ENCODE measurements at places on chromosomes 6 and 20.

DNA sequence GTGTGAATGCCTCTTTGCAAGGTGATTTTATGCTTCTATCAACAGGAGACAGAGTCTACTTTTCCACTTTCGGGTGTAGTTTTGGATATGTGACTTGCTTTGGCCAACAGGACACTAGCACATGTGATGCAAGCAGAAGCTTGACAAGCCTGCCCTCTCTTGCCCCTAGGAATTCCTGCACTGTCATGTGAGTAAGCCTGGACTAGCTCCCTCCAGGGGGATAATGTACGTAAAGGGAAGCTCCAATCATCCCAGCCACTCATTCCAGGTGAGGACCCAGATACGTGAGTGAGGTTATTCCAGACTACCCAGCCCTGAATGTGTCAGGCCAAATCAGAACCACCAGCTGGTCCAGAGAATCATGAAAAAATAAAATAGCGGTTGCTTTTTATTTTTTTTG lies 33.3 kb downstream of the BEND3 start:
- DNase-seq: no peak

GRCh38 chr6:157825243-157825904 lies 2.3 kb downstream of the SNX9 start:
- no peak for DNase-seq

DNA sequence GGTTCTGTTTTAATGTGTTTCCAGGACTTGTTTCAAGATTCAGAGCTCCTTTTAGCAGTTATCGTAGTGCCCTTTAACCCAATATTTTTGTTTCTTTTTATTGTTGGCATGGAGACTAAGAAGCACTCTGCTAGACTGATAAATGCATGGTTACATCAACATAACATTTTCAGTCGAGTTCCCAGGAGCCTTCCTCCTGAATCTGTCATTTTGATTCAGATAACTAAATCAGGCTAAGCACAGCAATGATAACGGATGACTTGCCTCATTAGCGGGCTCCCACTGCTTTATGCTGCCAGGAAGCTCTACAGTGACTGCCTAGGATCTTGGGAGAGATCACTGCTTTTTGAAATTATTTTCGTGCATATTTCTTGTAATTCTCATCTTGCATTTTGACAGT lies 772.8 kb upstream of the GJE1 start:
- no peak for DNase-seq

DNA sequence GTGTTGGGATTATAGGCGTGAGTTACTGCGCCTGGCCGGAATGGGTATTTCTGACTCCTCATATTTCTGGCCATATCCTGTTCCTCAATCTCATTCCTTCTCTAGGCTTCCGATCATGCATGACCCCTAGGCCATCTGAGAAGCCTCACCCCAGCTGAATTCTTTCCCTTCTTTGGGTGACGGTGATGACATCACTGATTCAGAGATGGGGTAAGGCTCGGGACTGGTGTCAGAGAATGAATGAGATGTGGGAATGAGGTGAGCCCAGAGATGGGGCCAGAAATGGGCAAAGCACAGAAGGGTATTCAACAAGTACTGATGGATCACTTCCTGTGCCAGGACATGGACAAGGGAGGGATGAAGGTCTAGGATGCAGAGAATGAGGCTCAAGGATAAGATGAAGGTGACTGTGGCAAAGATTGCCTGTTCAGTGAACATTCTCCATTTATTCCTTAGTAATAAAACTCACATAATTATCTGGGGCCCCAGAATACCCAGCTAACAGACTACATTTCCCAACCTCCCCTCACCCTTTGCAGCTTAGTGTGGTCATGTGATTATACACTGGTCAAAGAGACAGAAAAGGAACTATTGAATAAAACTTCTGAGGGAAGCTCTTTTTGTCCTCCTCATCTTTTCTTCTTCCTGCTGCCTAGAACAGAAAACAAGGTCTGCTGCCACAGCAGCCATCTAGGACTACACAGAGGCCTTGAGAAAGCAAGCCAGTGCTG lies 39.6 kb downstream of the KIAA0319 start:
- no peak for DNase-seq

GRCh38 chr6:140203661-140204147 lies 829.3 kb upstream of the CITED2 start:
- no peak for DNase-seq
